Stomach (tissue), 19 donors: ENCODE measurements at places on chromosomes 1 and 21.
A peak's percentile ranks its signal among the peaks of the same experiment; 100 is the strongest.

DNA sequence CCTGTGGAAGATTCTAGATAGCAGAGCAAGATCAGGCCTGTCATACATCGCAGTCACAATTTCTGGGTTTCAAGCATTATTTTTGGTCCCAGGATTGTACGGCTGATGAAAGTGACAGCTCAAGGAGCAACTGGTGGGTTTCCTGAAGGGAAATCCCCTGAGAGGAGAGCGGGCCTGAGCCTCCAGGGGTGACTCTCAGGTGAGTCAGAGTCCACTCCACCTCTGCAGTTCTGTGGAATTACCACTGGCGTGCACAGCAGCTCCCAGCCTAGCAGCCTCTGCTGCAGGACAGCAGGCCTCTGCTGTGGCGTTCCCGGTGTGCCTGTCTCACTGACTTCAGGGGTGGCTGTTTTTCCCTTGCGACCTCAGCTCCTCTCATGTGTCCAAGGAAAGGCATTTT, 24.4 kb downstream of the SLC66A1 start:
- no peak for DNase-seq

DNA sequence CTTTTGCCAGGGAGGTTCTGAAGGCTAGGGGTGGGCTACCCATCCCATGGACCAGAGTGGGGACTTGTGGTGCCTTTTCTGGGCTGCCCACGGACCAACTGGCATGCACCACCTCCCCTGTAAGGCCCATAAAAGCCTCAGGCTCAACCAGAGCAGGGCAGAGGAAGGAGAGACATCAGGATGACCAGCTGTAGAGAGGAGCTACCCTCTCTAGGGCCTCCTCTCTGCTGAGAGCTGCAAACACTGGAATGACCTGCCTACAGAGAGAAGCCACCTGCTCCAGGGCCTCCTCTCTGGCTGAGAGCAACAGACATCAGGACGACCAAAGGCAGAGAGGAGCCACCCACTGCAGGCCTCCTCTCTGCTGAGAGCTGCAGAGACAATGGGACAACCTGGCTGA, 140.9 kb downstream of the EIF4G3 start:
- DNase-seq, result no peak

- DNase-seq, result no peak
These were observed at the start of gene PYHIN1 for GRCh38 chr1:158931055-158931737. PYHIN1 (plus strand) TSS chr1:158931552; CDS start chr1:158936911, 5,359 bp downstream.

DNA sequence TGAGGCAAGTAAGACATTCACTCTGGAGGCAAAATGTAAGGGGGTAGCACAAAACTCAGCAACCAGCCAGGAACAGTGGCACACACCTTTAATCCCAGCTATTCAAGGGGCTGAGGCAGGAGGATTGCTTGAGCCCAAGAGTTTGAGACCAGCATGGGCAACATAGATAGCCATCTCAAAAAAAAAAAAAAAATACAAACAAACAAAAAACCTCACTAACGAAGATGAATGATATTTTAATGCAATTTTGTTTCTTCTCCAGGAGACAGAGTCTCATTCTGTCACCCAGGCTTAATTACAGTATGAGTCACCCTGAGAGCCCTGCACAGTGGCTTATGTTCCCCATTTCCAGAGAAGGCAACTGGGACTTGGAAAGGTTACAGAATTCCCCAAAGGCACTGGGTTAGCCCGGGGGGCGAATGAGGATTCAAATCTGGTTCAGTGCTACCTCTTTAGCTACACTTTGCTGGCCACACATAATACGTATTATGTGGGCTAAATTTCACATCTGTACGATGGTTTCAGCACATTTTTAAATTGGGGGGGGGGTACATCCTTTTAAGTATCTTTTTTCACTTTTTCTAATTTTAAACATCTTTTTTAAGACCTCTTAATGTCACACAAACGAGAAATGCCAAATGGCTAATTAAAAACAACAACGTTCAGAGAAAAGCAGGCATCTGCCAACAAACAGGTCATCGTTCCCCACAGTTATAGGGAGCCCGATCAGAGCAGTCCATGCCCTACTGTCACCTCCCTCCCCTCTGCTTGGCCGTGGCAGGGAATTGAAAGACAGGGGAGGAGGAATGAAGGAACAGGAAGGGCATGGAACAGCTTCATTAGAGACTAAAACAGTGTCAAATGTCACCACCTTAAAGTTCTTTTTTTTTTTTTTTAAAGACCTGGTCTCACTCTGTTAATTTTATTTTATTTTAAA, 3.5 kb downstream of the CELA2A start:
- DNase-seq, result peak; percentile 36

DNA sequence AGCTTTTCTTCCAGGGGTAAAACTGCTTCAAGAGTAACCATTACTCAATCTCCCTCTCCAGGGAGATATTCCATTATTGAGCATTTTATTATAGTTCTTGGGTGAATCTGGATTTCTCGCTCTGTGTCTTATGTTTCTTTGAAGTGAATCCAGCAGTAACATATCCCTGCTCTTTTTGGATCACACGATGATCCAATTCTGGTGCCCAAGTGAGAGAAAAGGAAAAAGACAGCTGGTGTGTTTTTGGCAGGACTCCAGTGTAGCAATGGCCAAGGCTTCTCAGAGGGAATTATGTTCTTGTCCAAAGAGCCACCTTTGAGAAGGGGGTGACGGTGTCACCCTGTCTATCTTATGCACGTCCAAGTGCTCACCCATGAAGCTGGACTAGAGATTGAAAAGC, 140.3 kb upstream of the ERRFI1 start:
- DNase-seq, result no peak
